ENCODE measurements at places on chromosomes 12 and 14.

GRCh38 chr12:24600996-24601395, 347.9 kb downstream of the BCAT1 start:
- no peak for DNase-seq

- DNase-seq, result no peak
Measured at GRCh38 chr14:104903990-104904389, 20.7 kb upstream of the PLD4 start.

DNA sequence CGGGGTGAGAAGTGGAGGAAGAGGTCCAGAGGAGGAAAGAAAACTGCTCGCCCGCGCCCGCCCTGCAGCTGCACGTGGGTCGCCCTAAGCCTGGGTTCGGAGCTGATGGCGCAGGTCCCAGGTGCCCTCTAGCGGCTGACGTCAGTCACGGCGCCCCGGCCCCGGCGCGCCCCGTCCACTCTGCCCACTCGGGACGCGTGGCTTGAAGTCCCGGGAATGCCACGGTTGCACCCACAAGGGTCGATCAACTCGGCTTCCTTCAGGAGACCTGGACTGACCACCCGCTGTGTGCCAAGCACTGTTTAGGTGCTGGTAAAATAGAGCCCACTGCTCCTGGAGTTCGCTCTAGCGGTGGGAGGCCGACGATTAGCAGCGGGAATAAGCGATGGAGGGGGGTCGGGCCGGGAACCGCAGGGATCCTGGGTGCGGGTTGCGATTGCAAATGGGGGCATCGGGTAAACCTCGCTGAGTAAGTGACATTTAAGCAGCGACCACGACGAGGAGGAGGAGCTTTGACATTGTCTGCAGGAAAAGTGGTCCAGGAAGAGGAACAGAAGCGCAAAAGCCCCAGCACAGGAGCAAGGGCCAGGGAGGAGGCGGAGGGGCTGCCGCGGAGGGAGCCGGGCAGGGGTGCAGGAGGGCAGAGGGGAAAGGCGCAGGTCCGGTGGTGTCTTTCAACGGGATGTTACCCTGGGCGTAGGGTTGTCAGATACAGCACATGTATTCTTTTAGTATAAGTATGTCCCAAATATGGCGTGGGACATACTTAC, 5.1 kb upstream of the ZNF839 start:
- peak; percentile 67 for DNase-seq

GRCh38 chr14:68140076-68140741, 320.6 kb downstream of the RAD51B start:
- DNase-seq, result no peak

- no peak for DNase-seq
Measured at GRCh38 chr14:76926521-76927251, 100.5 kb downstream of the LRRC74A start.

DNA sequence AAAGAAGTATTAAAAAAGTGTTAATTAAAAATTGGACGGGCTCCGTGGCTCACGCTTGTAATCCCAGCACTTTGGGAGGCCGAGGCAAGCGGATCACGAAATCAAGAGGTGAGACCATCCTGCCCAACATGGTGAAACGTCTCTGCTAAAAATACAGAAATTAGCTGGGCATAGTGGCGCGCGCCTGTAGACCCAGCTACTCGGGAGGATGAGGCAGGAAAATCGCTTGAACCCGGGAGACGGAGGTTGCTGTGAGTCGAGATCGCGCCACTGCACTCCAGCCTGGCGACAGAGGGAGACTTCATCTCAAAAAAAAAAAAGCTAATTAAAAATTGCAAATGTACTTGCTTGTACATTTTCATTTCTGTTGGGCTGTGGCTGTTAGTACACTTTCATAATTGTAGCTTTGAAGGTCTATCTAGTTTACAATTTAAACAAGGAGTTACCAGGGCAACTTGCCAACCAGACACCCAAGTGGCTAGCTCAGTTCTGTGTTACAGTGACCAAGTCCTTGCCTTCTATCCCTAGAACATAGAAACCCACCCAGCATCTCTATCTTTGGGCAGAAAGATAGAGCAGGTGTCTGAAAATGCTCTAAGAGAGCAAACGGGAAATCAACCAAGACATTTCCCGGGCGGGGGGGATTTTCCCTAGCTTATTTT, 1.2 kb downstream of the COA8 start:
- DNase-seq, result no peak

DNA sequence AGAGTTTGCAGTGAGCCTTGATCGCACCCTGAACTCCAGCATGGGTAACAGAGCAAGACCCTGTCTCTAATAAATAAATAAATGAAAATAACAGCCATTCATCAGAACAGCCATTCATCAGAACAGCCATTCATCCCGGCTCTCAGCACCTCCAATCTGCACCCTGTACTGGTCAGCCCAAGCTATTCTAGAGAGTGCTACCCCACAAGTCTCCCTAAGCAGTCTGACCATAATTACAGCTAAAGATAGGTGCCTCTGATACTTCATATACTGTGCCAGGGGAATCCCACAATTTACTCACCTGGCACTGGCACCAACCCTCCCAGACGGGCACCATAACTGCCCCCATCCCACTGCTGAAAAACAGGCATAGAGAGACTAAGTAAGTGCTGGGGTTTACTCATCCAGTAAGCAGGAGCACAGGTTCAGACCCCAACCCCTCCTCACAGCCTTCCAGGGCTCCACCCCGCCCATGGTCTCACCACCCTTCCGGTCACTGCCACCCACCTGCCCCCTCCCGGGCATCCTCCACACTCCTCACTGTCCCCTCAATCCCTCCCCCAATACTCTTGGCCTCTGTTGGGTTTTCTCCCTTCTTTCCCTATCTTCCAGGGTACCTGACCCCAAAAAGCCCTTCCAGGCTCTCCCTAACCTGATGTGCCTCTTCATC, 15.2 kb upstream of the EIF5 start:
- DNase-seq, result no peak

GRCh38 chr12:67981287-67982162, 7.7 kb upstream of the IFNG-AS1 start:
- no peak for DNase-seq

DNA sequence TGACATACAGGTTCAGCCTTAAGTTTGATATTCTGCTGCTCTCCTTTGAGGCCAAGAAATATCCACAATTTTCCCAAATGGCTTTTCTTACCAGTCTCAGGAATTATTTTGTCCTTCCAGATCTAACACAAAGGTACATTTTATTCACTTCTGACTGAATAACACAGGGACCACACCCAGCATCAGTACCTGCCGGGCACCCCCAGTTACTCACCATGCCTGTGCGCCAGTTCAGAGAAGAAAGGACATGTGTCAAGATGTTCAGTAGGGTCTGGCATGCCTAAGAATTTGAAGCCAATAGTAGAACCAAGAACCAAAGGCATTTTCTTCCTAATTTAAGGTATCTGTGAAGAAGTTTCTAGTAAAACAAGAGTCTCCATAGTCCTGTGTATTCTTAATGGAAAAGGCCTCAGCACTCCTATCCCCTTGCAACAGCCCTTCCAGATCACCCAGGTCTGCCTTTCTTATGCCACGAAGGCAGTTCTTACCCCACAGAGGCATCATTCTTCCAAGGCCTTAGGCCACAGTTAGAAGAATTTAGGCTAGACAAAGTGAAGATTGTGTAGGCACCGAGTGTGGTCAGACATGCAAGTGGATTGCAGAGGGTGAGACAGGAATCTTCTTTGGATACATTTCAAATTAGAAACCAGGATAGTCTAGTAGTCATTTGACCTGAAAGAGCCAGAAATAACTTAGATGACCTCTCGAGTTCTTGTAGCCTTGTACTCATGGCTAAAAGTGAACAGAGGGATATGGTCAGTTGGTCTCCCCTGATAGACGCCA, 140.1 kb upstream of the HIF1A start:
- no peak for DNase-seq

- DNase-seq, result no peak
Measured at GRCh38 chr14:29663281-29663801, 264.3 kb downstream of the PRKD1 start.

GRCh38 chr12:22856178-22856577, 231.2 kb downstream of the ETNK1 start:
- DNase-seq, result no peak

- no peak for DNase-seq
Measured at GRCh38 chr12:44976246-44976645, 74.7 kb downstream of the DBX2 start.

DNA sequence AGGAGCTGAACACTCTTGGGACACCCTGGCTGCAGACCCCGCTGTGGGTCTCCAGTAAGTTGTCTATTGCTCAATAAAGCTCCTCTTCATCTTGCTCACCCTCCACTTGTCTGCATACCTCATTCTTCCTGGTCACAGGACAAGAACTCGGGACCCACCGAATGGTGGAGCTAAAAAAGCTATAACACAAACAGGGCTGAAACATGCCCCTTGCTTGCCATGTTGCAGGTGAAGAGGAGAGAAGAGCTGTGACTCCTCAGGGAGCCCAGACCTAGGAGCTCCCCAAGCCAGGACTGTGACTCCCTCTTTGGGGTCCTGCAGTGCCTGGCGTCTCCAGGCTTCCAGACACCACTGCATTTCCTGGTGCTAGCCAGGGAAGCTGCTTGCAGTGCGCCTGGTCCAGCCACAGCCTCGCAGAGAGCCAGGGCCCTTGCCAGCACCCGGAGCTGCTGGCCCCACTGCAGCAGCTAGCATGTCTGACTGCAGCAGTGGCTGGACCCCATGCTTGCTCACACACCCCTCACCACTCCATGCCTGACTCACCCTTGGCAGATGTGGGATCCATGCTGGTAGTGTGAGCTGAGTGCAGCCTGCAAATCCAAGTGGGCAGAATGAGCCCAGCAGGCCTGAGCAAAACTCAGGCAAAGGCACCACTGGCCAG, 37.1 kb upstream of the OR5AU1 start:
- no peak for DNase-seq

- DNase-seq, result no peak
Measured at GRCh38 chr14:99515301-99516155, 34.3 kb downstream of the CCNK start.

DNA sequence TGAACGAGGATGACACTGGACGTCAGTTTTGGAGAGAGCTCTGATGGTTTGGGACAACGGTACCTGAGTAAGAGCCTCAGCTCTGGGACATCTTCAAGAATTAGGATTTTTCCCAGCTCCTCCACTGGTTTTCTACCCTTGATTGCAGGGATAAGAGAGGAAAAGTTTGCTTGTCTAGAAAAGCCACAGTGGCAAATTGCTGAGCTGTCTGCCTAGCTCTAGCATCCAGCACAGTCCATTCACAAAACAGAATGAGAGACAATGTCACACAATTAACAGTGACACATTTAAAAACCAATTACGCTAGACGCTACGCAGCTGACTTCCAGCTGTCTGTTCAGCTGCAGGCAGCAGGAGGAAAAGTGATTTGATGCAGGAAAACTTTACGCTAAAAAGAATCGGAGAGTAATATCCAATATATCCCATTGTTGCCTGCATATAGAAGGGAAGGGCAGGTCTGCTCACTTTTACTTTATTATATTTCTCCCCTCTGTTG, 168.1 kb upstream of the PRICKLE1 start:
- no peak for DNase-seq

DNA sequence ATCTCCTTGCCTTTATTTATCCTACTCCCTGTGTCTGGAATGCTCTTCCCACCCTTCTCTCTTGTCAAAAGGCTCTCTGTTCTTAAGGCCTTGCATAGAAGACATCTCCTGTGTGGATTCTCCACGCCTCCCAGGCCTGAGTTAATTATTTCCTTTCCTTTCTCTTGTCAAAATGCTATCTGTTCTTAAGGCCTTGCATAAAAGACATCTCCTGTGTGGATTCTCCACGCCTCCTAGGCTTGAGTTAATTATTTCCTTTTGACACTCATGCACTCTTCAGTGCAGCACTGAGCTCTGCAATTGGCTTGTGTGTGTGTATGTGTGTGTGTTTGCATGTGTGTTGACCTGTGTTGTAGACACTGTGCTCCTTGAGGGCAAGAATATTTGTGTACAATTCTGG, 52.1 kb upstream of the DCD start:
- DNase-seq, result no peak

DNA sequence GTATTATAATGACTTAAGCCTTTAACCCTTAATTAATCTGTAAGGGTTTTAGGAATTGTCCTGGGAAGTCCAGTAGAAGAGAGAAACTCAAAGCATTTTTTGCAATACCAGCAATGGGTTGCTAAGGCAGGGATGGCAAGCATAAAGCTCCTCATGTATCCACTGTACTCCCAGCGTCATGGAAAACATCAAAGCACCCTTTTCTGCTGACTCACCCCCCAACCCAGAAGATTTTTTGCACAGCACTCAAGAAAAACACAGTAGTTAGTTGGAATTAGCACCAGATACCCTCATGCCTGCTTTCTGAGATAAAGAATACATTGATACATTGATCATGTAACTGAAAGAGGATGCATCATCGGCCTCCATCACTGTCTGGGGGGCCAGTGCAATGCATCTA, 199.1 kb upstream of the CNOT2 start:
- DNase-seq, result no peak

DNA sequence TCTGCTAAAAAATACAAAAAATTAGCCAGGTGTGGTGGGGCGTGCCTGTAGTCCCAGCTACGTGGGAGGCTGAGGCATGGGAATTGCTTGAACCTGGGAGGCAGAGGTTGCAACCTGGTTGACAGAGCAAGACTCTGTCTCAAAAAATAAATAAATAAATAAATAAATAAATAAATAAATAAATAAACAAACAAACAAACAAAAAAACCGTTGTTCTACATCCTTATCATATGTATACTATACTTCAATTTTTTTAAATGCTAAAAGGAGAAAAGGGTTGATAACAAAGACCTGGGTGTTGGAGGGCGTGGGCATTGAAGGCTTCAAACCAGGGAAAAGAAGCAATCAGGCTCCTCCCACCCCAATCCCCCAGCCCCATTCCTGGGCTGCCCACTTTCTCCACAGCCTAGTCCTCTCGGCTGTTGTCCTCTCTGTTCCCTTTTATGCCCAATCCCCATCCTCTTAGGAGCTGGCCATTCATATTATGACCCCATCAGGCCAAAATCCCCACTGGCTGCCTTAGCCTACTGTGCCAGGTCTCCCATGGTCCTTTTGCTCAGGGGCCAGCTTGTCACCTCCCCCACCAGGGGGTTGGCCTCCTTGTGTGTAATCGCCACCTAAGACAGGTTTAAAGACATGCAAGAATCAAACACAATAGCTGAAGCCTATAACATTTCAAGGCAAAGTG, 30.2 kb downstream of the CLMN start:
- no peak for DNase-seq

- DNase-seq, result no peak
Measured at GRCh38 chr12:116121453-116121871, 156.0 kb downstream of the MED13L start.
